AML-193 (cell line): ENCODE measurements at places on chromosomes 6 and 20.

- no peak for DNase-seq
Measured at GRCh38 chr20:25054096-25054820, 3.7 kb downstream of the ACSS1 start.

GRCh38 chr20:41340327-41341055 lies at the start of gene LPIN3:
LPIN3 (plus strand) TSS chr20:41340821; CDS start chr20:41345804, 4,983 bp downstream.
- DNase-seq, result no peak

GRCh38 chr6:16438718-16439591 lies 200.6 kb downstream of the GMPR start:
- no peak for DNase-seq

DNA sequence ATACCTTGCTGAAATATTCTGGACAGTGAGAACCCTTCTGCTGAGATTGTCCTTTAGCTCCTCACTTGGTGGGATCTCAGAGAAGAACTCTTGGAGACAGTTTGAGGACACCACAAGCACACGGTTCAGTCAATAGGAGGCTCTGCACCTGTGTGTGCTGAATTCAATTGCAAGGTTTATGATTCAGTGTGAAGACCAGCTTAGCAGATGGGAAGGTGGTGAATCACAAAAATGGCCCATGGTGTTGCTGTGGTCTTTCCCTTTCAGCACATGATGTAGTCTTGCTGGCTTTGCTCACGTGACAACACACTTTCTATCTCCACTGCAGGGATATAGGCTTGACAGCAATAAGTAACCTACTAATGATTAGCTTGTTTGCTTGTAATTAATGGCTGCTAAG lies 270.3 kb downstream of the SLC24A3 start:
- no peak for DNase-seq

- no peak for DNase-seq
Measured at GRCh38 chr20:53402233-53403005, 191.2 kb downstream of the ZNF217 start.

DNA sequence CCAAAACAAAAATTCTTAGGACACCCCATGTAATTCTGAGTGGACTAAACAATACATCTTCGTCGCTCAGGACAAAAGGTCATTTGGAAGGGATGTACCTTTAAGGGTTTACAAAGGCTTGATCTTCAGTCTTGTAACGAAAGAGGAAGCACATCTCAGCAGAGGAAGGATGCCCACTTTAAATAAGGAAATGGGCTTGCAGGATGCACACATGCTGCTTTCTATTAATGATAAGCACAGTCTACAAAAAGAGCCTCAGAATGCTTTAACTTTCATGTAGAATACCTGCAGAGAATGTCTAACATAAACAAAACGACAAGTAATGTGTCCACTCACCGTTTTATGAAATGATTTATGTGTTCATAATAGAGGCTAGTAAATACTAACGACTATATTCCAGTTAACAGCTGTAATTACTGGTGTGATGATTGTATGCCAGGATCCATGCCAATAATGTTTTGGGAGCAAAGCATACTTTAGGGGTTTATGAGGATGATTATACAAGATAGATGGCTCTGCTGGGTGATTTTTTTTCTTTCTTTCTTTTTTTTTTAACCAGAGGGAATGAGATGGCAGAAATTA lies 216.9 kb downstream of the GMDS start:
- peak; percentile 85 for DNase-seq

- DNase-seq, result no peak
Measured at GRCh38 chr20:13101276-13101675, 92.5 kb downstream of the SPTLC3 start.

GRCh38 chr6:27294409-27294808 lies 17.7 kb downstream of the POM121L2 start:
- DNase-seq, result no peak

DNA sequence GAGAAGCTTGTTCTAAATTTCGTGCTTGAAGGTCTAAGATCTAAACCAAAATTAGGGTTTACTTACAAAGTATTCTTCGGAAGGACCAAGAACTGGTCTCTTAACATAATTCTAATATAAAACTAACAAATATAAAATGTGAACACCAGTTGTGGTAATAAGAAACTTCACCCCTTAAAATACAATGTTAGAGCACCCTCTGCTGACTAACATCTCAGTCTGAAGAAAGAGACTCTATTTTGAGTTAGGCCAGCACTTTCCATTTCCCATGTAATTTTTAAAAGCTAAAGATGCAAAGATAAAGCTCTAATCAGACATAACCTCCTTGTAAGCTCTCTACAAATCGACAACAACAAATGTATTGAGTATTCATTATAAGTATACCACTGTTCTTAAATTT lies 24.6 kb downstream of the ATG5 start:
- DNase-seq, result peak; percentile 60

- no peak for DNase-seq
Measured at GRCh38 chr20:47927385-47927851, 142.1 kb upstream of the SULF2 start.

DNA sequence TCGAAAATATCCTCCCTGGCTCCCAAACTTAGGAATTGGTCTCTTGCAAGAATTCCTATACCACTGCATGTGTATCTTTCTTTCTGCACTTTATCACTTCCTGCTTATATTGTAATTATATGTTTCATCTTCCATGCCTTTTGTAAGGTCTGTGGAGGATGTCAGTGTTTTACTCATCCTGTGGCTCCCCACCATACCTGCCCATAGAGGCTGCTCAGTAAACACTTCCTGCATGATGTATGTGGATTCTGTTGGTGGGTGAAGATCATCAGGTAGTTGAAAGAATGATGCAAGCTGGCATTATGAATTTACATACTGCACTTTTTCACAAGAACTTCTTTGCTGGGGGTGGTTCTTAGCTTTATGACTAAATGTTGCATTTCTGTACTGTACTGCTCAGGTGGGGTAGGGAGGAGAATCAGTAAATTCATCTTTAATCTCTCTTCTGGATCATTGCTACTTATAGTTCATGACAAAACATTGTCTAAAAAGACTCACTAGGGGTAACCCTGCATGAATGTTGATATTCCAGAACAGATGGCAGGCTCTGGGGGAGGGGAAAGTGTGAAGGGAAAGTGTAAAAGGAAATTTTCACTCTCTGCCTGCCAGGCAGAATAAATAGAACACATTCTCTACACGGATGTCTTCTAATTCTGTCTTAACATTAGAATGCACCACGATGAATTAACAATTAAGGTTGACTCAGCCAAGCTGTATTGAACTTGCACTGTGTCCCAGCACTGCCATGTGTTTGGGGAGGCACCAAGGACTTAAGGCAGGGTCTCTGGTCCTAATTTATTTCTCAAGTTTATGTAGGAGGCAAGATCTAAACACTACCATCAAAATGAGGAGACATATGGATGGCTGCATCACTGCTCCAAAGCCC lies 36.0 kb upstream of the KLHL31 start:
- DNase-seq, result no peak

- no peak for DNase-seq
Measured at GRCh38 chr20:10676518-10676917, 2.7 kb upstream of the JAG1 start.

DNA sequence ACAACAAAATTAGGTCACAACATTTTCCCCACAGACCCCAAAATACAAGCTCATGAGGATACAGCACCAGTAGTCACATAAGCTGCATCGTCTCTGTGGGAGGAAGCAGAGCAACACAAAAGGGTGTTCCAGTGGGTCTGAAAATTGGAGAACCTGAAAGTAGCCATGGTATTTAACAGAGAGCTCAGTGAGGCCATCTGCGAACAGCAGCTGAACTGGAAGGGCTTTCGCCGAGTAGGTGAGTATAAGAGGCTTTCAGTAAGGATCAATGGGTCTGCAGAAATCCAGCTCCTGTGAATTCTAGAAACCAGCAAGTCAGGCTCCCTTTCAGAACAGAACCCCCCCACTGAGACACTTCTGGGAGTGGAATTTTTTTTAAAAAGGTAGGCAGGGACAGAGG lies 120.0 kb upstream of the RREB1 start:
- DNase-seq, result no peak

GRCh38 chr20:19952392-19952791 lies 64.8 kb upstream of the NAA20 start:
- no peak for DNase-seq

DNA sequence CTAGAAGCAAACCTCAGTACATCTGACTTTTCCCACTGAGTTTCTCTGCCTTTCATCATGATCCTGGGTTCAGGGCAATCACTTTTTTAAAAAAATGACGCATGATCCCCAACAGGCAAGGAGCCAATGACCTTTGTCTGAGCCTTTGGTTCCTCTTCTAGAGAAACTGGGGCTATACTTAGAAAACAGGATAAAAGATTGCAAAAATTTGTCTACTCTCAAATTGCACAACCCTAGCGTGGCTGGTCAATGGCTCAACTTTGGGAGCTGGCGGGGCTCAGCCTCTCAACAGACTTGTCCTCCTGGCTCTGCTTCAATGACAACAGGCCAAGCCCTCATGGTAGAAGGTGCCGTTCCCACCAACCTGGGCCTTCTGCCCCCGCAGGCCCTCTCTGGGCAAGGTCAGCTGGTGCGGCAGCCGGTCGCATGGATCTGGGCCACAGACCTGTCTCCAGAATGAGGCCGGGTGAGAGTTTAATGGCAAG lies 48.7 kb downstream of the PDYN start:
- peak; percentile 98 for DNase-seq

- no peak for DNase-seq
Measured at GRCh38 chr6:31958412-31958740, 395 bp downstream of the NELFE start.

GRCh38 chr6:165689699-165690098 lies 26.7 kb upstream of the PDE10A start:
- DNase-seq, result no peak

- DNase-seq, result no peak
Measured at GRCh38 chr6:52190409-52190808, 4.2 kb downstream of the IL17A start.
